Activated CD4-positive, CD25-positive, alpha-beta regulatory T cell treated with anti-CD3 and anti-CD28 coated beads, Interleukin-2, amount 50 U/mL, for 24 hours (primary cell): ENCODE measurements at places on chromosomes 5 and 9.

GRCh38 chr5:94692581-94692980 is 74.1 kb downstream of the SLF1 start:
- no peak for ATAC-seq

DNA sequence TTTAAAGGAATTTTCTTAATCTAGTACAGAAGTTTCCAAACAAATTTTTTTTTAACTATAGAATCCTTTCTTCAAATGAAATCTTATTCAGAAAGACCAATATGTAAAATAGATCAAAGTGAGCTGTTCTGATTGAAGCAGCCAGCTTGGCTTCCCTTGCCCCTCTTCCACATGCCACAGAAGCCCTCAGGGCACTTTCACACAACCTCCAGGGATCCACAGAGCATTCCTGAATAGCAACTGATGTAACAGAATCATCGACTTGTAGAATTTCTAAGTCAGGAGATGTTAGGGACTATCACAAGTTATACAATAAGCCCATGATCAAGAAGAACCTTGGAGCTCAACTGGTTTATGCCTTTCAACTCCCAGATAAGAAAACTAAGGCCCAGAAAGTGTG is 427.8 kb upstream of the C9orf72 start:
- ATAC-seq, result no peak

GRCh38 chr9:112754578-112754977 is 4.0 kb downstream of the SNX30 start:
- ATAC-seq, result peak; percentile 70

GRCh38 chr5:172336264-172336663 is 52.7 kb upstream of the UBTD2 start:
- no peak for ATAC-seq

- no peak for ATAC-seq
Measured at GRCh38 chr5:55149308-55149795, 10.6 kb upstream of the GPX8 start.

DNA sequence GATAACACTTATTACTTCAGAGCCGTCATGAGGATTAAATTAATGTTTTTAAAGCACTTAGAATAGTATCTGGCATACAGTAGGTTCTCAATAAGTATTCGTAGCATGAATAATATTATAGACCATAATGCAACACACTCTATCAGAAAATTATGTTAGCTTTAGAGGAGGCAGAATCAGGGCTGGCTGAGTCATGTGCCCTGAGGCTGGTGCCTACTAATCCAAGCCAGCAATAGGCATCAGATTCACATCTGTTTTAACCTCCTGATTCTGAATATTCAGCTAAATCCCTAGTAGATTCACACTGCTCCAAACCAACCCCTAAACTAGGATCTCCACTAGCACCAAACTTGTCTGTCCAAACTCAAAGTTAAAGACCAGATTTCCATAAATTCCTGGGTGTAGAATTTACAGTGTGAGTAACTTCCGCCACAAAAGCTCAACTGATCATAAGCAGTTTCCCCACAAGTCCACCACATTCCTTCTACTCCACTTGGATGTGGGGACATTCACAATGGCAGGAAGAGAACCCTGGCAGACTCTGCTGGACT is 170.0 kb upstream of the DAPK1 start:
- ATAC-seq, result no peak

DNA sequence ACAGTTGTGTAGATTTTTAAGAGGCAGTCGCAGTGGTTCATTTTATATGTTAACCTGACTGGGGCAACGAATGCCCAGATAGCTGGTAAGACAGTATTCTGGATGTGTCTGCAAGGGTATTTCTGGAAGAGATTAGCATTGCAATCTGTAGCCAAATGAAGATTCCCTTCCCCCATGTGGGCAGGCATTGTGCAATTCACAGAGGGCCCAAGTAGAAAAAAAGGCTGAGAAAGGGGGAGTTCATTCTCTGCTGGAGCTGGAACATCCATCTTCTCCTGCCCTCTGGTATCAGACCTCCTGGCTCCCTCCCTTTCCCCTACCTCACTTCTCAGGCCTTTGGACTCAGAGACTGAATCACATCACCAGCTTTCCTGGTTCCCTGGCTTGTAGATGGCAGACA is 70.6 kb downstream of the TENT4A start:
- no peak for ATAC-seq

DNA sequence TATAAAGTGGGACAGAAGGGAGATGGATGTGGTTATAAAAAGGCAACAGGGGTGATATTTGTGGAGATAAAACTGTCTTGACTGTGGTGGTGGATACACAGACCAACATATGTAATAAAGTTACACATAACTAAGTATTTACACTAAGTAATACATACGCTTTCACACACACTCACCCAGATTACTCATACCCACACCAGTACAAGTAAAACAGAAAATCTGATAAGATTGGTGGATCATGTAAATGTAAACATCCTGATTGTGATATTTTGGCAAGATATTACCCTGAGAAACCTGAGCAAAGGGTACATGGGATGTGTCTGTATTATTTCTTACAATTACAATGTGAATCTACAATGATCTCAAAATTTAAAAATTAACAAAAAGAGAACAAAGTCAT is 53.3 kb upstream of the SLIT3 start:
- ATAC-seq, result no peak

DNA sequence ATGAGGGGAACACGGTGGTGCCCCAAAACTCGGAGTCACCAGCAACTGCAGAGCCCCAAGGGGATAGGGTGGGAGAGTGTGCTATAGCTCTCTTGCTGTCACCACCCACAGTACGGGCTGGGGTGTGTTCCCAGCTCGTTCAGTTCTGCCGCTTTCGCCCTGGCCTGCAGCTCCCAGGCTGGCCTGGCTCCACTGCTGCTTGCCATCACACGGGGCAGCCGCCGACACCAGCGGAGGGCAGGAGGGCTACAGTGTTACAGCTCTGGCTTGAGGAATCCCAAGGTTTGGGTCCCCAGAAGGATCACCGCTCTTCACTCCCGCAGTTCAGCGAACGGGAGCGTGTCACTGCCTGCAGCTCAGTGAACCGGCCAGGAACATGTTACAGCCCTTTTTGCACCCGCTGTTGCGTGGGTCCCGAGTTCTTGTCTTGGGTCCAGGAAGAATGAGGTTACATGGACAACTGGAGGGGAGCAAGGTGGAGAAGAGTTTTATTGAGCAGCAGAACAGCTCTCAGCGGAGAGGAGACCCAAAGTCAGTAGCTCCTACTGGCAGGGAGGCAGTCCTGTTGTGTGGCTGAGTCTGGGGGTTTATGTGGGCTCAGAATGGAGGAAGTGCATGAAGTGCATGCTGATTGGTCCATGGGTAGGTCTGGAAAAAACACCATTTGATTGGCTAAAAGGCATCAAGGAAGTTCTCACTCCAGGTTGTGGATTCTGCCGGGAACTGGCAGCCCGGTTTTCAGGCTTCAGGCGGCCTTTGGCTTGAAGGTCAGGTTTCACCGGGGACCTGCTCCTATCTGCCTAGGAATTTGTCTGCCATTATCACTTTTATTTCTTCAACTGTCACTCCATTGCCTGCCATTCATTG is 113.4 kb downstream of the EHMT1 start:
- no peak for ATAC-seq

GRCh38 chr5:138095100-138095907 is 11.5 kb downstream of the WNT8A start:
- ATAC-seq, result no peak

GRCh38 chr5:42953041-42953440 is 87.1 kb downstream of the ANXA2R start:
- no peak for ATAC-seq

GRCh38 chr5:112492291-112492690 is 73.2 kb upstream of the EPB41L4A start:
- ATAC-seq, result peak; percentile 43

DNA sequence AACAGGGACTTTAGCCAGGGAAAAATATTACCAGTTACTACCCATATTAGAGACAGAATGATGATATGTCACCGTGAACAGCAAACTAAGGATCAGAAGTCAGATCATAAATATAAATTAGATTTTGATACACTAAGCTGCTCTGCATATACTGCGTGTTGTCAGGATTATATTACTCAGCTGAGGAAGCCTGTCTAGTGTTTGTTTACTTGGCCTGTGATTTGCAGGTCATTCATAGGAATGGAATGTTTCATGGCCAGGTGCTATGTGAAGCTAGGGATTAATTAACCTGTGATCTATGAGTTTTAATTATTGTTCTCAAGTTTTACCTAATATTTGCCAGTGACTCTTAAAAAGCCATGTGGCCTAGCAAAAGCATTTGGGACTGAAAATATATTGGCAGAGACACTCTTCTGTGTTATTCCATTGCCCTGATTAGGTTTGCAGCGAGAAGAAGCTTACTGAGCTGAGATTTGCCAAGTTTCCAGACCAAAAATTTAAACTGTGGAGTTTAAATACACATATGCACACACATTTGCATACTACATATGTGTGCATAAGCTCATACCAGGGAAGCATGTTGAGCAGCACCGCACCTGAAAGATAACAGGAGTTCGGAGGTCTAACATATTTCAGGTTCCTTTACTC is 496.3 kb upstream of the GRIA1 start:
- ATAC-seq, result no peak

- no peak for ATAC-seq
Measured at GRCh38 chr5:155943516-155944407, 383.2 kb upstream of the SGCD start.

DNA sequence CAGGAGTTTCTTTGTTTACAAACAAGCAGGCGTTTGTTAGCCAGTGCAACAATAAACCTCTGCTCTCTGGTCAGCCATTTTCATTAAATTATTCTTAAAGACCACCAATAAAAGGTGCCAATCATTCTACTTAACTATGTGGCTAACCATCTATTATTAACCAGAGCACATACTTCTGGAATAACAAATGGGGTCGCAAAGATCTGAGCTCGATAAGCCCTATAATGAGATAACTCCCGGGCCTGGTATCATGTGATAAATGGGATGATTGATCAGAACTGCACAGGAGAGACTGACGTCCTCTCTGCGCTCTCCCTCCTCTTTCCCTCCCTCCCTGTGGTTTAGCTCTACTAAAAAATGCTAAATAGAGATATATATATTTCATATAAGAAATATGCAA is 488.2 kb downstream of the NTRK2 start:
- ATAC-seq, result no peak

GRCh38 chr9:78519786-78520185 is 222.9 kb downstream of the PSAT1 start:
- ATAC-seq, result no peak

DNA sequence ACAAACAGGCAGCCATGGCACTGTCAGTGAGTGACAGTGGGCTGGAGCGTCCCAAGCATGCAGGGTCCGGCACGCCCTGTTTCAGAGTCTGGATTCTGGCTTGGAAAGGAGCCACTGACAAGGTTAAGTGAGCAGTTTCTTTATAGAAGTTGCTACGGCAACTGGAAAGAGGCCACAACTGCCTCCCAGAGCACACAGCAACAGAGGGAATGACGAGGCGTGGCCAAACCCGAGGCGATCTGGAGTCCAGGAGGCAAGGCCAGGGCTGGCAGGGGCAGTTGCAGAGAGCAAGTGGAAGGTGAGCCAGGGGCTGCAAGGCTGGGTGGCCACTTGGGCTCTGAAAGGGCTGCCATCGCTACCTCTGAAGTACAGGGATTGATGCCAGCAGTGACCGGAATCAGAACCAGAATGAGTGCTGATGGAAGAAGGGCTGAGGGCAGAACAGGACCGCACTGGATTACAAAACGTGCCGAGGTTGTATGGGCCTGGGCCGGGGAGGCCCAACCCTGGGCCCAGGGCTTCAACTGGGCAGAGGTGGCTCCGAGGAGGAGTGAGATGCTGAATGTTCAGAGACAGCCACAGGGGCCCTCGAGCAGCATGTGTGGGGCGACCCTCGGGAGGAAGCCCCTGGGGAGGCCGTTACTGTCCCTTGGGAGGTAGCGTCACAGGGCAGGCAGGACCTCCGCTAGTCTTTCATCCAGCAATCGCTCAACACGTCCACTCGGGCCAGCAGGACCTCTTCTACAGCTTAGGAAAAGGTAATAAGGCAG is 4.6 kb downstream of the MRPL41 start:
- ATAC-seq, result no peak

DNA sequence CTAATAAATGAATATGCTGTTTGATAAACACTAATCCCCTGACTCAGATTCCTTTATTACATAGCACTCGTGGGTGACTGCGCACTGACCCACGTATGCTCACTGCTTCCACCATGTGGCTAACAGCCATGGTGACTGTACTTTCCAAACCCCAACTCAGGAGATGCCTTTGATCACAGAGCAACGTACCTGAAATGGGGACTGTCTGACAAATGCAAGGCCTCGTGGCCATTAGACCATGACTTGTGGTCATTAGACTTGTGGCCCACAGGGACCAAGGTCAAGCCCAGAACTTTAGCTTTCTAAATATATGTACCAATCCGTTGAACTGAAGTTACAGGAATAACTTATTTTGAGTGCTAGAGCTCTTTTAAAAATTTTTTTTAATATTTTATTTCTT is 46.6 kb downstream of the CYFIP2 start:
- ATAC-seq, result peak; percentile 96

GRCh38 chr5:33401482-33402390 is 39.0 kb upstream of the TARS1 start:
- ATAC-seq, result no peak

DNA sequence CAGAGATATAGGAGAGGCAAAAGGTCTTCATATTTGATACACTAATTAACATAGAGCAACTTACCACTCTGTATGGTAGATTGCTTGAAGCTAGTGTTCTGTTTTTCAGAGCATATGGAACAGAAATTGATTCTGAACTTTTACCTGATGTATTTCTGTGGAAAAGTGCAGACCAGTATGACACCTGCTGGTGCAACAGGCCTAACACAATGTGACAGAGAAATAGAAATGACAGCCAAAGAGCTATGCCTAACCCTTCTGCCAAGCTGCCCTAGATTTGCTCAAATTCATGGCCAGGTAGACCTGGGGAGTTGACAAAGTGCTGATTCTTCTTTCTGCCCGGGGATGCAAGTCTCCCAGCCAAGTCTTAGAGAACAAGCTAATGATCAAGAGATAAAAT is 65.4 kb upstream of the RNF180 start:
- ATAC-seq, result no peak

GRCh38 chr9:87607859-87608258 is 110.2 kb downstream of the DAPK1 start:
- ATAC-seq, result no peak

GRCh38 chr9:16612627-16613026 is 257.8 kb downstream of the BNC2 start:
- ATAC-seq, result no peak

DNA sequence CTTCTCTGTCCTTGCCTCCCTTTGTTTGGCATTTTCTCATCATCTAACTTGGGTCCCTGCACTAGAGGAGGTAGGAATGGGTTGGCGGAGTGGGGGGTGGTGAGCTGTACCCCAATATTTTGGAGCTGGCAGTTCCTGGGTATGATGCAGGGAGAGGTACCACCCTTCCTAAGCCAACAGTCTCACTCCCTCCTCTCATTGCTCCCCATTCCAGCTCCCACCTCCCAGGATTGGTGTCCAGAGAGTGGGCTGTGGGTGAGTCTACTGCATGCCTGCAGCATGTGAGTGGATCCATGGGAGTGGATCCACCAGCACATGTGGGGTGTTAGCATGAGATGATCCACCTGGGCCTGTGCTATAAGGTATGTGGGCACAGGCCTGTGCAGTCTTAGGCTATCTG is 22.2 kb upstream of the MYORG start:
- ATAC-seq, result no peak
